ENCODE measurements at places on chromosomes 6 and 20. TPM values are rescaled to one million over a fixed set of nuclear protein-coding genes. Genes with fewer than 3 reads are reported as not detected.

The SLC22A16 gene
- total RNA-seq, result not detected

The C20orf144 gene
- not detected for total RNA-seq

The PYGB gene
- 453 TPM for total RNA-seq

The TSBP1 gene
- not detected for total RNA-seq

The ZSCAN23 gene
- not detected for total RNA-seq

The KIAA0408 gene
- total RNA-seq, result not detected

The NRSN1 gene
- not detected for total RNA-seq

The HIVEP2 gene
- 2.7 TPM for total RNA-seq

The IPCEF1 gene
- not detected for total RNA-seq

The SLC17A3 gene
- not detected for total RNA-seq

The NKX2-2 gene
- not detected for total RNA-seq

The SLC24A3 gene
- total RNA-seq, result not detected

The TAB2 gene
- total RNA-seq, result 13.9 TPM

The C6orf15 gene
- total RNA-seq, result not detected

The FOXF2 gene
- total RNA-seq, result 16.4 TPM

The TTK gene
- 51.2 TPM for total RNA-seq

The HLA-DRB1 gene
- 0.42 TPM for total RNA-seq

The ID1 gene
- total RNA-seq, result 149 TPM

The PI3 gene
- not detected for total RNA-seq

The GSS gene
- total RNA-seq, result 97.8 TPM

The IRF4 gene
- total RNA-seq, result 1.0 TPM

The MEI4 gene
- total RNA-seq, result not detected

The MTFR2 gene
- 6.0 TPM for total RNA-seq

The SIRPB1 gene
- 0.20 TPM for total RNA-seq

The BPIFB2 gene
- total RNA-seq, result not detected

Measured in NCI-H460 (cell line).